Pancreas (tissue), 10 donors: ENCODE measurements at places on chromosomes 16 and 17. TPM values are rescaled to one million over a fixed set of nuclear protein-coding genes. Genes with fewer than 3 reads are reported as not detected.

DNA sequence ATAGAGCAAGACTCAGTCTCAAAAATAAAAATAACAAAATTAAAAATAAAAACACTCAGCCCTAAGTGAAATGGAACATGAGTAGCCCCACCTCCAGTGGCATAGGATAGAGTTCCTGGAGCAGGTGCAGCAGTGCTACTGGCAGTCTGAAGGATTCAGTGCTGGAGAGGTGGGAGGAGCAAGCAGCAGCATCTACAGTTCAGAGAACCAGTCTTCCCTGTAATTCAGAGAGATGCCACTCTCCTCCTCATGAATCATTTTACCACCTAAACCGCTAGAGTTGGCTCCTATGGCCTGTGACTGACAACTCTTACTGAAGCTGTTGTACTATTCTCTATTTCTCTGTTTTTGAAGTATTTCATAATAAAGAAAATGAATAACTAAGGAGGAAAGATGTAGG, 56.0 kb upstream of the SMURF2 start:
- DNase-seq = no peak

GRCh38 chr17:83068641-83069570, 10.5 kb upstream of the METRNL start:
- DNase-seq = no peak

- DNase-seq = no peak
These were observed 54.1 kb upstream of the CREBBP start for GRCh38 chr16:3934491-3935181.

DNA sequence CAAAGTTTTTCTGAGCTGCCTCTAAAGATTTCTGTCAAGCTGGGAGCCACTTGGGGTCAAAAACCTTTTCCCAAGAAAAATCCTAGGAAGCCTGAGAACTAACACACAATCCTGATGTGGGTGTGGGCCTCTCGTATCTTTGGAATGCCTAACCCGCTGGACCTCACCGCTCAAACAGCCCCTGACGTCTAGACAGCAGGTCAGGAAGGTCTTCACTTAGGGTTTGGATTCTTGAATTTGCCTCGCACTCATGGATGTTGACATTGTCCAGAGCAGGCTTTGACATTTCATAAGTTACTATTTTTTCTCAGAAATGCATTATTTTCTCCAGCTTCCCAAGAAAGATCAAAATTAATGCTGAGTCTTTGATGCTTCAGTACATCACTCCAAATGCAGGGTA, 18.9 kb downstream of the TEX2 start:
- no peak for DNase-seq

DNA sequence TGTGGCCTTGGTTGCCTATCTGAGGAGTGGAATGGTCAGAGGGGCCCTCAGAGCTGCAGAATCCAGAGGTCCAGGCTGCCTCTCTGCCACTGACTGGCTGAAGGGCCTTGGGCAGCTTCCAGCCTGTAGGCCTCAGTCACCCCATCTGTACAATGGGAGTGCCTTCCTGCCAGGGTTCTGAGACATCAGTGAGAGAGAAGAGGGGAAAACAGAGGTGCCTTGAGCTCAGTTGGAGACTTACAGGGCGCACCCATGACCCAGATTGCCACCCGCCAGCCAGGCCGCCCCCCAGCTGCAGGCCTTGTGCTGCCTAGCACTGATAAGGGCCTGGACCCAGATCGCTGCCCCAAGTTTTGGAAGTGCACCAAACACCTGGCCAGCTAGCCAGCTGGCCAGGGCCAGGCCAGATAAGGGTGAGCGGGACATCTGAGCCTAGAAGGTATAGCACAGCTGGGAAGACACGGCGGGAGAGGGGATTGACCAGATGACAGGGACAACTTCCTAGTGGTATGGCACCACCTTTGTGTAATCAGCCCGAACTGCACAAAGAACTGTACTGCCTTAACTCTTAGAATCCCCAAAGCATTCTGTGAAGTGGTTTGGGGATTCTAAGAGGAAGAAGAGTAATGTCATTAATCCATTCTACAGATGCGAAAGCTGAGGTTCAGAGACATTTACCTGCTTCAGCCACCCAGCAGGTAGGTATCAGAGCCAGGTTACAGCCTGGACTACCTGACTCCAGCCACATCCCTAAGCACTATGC, 1.4 kb downstream of the SLC4A1 start:
- no peak for DNase-seq

DNA sequence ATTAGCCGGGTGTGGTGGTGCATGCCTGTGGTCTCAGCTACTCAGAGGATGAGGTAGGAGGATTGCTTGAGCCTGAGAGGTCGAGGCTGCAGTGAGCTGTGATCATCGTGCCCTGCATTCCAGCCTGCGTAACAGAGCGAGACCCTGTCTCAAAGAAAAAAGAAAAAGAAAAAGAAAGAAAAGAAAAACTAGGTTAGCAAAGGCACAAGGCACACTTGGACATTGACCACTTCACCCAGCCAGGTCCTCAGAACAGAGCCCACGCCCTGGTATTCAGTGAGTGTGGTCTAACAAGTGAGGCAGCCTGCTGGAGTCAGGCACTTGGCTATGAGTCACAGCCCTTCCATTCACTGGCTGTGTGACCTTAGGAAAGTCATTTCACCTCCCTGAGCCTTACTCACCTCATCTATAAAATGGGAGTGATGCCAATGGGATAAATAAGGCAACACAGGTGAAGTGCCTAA, 10.4 kb downstream of the MILR1 start:
- no peak for DNase-seq

GRCh38 chr16:48619547-48619946, 9.6 kb upstream of the N4BP1 start:
- no peak for DNase-seq

DNA sequence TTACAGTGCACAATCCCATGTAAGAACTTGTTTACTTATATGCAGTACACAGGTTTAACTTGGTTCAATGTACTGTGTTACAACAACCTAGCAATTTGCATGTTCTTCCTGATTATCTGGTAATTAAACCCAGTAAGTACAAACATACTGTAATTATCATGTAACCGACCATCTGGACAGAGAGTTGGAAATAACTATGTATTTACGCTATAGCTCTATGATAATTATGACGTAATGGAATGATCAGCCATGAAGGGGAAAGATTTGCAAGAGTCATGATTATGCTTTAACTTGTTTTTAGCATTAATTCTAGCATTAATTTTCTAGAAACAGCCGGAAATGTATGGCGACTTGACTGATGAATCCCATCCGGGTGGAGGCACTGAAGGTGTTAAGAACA, 74.8 kb upstream of the SALL1 start:
- DNase-seq = no peak

- DNase-seq = peak; percentile 97
These were observed 65.8 kb downstream of the KPNA2 start for GRCh38 chr17:68101075-68101986.

ZPBP2 gene
- total RNA-seq = not detected
